Amygdala (tissue), 56 donors: ENCODE measurements at places on chromosomes 1 and 21.

DNA sequence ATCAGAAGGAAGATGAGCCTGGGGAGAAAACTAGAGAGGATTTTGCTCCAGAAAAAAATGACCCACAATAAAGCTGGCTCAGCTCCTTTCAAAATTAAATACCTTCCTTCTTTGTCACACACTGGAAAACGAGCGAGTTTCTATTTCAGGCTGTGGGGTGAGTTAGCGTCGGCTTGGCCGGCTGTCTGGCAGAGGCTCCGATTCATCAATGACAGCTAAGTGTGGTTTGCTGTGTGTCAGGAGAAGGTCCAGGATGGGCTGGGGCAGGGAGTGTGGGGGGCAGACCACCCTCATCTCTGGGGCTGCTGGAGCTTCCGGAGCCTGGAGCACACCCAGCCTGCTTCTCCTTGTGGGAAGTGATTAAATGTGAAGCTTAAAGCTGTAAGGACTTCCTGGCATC is 120.2 kb downstream of the ETS2 start:
- DNase-seq: no peak

- DNase-seq: no peak
Measured at GRCh38 chr1:205582471-205583291, 49.1 kb downstream of the ELK4 start.

GRCh38 chr1:36248250-36248894 is 24.1 kb downstream of the THRAP3 start:
- DNase-seq: no peak

DNA sequence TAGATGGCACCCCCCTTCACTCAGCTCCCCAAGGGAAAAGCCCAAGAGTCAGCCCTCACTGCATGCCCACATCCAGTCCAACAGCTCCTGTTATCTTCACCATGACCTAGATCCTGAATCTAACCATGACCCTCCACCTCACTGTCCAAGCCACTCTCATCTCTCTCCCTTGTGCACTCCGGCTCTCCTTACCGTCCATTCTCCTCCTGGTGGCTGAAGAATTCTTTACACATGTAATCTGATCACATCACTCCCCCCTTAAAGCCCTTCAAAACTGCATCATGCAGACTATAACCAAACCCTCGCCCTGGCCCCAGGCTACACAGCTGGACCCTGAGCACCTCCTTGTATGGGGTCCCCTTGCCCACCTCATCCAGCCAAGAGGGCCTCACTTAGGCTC is 14.0 kb upstream of the PAQR7 start:
- DNase-seq: no peak

GRCh38 chr1:115068826-115069585 is 20.3 kb downstream of the TSPAN2 start:
- DNase-seq: no peak

DNA sequence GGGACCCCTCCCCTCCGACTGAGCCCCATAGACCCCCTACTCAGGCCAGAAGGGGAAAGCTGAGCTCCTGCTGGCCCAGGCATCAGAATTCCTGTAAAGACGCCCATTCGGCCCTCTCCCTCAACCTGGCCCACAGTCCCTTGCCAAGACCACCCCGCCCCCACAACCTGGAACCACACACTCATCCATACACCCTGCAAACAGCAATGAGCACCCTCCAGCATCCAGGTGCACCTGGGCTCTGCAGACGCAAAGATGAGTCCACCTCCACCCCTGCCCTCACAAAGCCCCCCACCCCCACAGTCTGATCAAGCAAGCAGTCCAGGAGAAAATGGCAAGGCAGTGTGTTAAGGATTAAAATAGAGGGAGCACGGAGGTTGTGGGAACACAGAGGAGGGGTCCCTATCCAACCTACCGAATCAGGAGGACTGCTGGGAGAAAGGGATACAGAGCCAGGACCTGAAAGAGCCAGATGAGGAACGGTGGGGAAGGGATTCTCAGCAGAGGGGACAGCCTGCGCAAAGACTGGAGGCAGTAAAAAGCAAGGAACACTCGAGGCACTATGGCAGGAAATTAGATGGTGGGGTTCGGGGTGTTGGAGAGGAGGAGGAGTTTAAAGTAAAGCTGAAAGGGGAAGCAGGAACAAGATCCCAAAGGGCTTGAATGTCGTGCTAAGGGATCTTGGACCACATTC is 67.3 kb upstream of the LAPTM5 start:
- DNase-seq: no peak

GRCh38 chr1:215544566-215544965 is 22.5 kb upstream of the KCTD3 start:
- DNase-seq: no peak

DNA sequence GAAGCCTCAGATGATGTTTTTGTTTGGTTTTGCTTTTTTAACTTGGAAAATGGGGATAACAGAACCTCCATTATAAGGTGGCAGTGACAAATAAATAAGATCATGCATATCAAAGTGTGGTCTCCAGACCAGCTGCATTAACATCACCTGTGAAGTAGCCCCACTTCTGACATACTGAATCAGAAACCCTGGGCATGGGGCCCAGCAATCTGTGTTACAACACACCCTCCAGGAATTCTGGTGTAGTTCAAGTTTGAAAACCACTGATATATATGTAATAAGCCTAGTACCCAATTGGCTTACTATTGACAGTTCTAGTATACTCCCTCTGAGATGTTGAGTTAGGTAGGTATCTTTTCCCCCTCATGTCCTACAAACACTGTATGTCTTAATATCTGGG is 24.1 kb upstream of the RNF19B start:
- no peak for DNase-seq

GRCh38 chr21:32070676-32071330 is 198.0 kb downstream of the HUNK start:
- no peak for DNase-seq
